ENCODE measurements at places on chromosomes 1 and 21.

- no peak for DNase-seq
These were observed 236.8 kb downstream of the SMYD3 start for GRCh38 chr1:246270236-246270635.

DNA sequence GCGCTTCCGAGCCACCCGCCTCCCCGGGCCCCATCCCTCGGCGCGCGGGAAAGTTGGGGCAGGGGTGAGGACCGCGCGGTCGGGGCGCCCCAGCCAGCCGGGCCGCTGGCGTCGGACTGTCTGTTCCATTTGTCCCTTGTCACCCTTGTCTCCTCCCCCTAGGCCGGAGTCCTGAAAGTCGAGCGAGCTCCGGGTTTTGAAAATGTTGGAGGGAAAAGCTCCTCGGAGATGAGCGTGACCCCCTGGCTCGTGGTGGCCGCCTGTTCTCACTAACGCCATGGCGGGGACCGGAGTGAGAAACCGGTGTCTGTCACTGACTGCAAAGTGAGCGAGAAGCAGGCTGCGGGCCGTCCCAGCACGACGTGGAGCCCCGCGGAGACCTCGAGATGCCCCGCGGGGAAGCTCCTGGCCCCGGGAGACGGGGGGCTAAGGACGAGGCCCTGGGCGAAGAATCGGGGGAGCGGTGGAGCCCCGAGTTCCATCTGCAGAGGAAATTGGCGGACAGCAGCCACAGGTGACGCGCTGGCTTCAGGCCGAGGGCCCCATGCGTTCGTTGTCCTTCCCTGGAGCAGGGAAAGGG, 491 bp downstream of the PER3 start:
- DNase-seq, result no peak

GRCh38 chr1:43123031-43123430, 49.1 kb downstream of the EBNA1BP2 start:
- no peak for DNase-seq

GRCh38 chr1:188070848-188071247, 1242.1 kb downstream of the PLA2G4A start:
- no peak for DNase-seq

GRCh38 chr1:21661886-21662285, 7.3 kb downstream of the RAP1GAP start:
- no peak for DNase-seq

DNA sequence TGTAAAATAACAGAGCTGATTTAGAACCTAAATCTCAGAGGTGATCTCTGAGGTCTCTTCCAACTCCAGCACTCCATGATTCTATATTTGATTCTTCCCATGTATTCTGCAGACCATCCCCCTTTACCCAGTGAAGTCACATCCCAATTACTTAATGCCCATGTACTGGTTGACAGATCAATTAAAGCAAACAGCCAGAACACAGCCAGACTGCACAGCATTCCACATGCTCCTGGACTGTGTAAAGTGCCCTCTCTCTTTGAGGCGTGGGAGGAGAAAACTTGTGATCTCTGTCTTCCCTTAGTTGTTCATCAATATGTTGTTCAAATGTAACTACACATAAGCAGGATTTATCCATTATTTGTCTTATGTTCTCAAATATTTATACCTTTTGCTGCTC, 18.1 kb downstream of the NOS1AP start:
- no peak for DNase-seq

GRCh38 chr21:29822064-29822463, 117.7 kb downstream of the GRIK1 start:
- DNase-seq, result no peak

DNA sequence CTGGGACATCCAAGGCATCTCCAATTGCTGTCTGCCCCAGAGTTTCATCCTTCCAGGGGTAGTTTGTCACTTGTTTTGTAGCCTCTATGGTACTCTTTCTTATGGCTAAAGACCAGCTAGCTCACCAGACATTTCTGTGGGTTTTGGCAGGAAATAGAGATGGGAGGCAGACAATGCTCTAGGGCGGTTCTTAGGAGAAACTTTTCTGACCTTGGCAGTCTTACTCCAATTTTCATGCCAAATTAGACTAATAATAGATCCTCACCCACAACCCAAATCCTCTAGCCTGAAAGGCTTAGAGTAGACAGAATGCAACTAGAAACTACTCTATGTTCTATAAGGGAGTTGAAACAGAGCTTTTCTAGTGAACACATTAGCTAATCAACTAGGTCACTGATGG, 69.8 kb downstream of the LRIG2 start:
- DNase-seq, result no peak

DNA sequence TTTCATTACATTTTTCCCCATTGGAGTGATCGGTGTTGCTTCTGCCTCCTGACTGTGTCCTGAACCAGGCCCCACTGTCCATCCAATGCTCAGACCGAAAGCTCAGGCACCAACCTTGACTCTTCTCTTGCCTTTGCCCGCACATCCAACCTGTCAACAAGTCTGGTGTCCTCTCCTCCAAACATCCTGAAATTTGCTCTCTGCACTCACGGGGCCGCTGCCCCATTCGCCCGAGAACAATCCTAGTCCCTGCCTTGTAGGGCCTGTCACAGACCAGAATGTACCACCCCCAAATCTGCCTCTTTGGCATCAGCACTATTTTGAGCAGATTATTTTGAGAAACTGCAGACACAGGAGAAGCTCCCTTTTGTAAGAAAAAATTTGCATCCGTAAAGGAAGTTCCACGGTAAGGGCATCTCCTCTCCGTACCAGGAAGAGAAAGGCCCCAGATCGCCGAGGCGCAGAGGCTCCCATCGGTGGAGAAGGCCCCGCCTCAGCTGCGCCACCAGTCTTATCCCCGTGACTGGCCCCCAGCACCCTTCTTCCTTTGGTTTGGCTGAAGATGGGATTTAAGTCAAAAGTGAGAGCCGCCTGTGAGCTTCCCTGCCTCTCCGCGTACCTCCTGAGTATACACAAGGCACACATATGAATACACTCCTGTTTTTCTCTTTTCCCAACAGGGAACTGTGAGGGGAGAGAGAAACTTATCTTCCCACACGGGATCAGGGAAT, 7.1 kb downstream of the MORN1 start:
- DNase-seq, result no peak

DNA sequence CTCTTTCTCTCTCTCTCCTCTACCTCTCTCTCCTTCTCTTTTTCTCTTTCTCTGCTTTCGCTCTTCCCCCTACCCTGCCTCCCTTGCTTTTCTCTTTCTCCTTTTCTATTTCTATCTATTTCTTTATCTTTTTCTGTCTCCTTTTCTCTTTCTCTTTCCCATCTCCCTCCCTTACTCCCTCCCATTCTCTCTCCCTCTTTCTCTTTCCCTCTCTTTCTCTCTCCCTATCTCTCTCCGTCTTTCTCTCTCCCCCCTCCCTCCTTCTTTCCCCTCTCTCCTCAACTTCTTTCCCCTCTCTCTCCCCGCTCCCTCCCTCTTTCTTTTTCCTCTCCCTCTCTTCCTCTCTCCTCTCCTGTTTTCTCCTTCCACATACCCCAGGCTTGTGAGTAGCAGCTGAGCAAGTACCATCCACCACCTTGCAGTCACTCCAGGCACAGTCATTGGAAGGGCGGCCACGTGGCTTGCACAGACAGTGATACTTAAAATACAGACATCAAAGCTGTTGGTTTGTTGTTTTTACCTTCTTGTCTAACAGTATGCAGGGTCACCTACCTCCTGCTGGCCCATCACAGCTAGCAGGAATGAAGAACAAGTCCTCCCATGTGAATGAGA, 209.1 kb upstream of the COA6 start:
- no peak for DNase-seq
